Omental fat pad (tissue), 4 donors: ENCODE measurements at places on chromosomes 11 and 22.

GRCh38 chr11:69920345-69921127 lies 101.3 kb upstream of the FGF3 start:
- DNase-seq = no peak

GRCh38 chr11:64851831-64852351 lies 7.4 kb upstream of the CDC42BPG start:
- no peak for DNase-seq

DNA sequence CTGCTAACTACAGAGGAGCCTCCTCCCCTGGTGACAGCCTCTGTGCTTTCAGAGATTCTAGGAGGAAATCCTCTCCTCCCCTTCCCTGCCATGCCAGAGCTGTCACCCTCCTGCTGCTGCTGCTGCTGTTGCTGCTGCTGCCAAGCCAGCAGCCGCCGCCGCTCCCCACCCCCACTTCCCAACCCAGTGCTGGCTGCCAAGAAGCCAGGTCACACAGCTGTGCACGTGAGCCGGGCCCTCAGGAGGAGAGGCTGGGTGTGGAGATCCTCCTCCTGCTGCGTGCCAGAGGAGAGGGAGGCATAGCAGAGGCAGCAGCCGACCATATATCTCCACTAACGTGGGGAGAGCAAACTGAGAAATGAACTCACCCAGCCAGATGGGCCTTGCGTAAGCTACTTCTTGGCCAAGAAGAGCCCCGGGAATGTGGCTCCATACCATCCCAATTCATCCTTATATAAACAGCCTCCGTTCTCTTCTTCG lies 12.4 kb downstream of the CRY2 start:
- DNase-seq = peak; percentile 72

GRCh38 chr11:134822897-134823296 lies 410.9 kb upstream of the B3GAT1 start:
- no peak for DNase-seq

- no peak for DNase-seq
Observed at GRCh38 chr11:62646825-62647608, 604 bp upstream of the GANAB start.

GRCh38 chr11:104075091-104075490 lies 38.7 kb downstream of the DDI1 start:
- DNase-seq = no peak

GRCh38 chr11:12526789-12527188 lies 147.4 kb upstream of the TEAD1 start:
- no peak for DNase-seq

GRCh38 chr11:96116376-96116775 lies 192.5 kb upstream of the MTMR2 start:
- no peak for DNase-seq

GRCh38 chr11:34651551-34651950 lies 30.7 kb downstream of the EHF start:
- no peak for DNase-seq

- DNase-seq = no peak
Observed at GRCh38 chr11:29318134-29318845, 698.5 kb downstream of the KCNA4 start.

GRCh38 chr22:38935023-38935422 lies 22.4 kb upstream of the APOBEC3A start:
- DNase-seq = no peak

GRCh38 chr22:29689880-29690213 lies 30.0 kb upstream of the CABP7 start:
- no peak for DNase-seq

DNA sequence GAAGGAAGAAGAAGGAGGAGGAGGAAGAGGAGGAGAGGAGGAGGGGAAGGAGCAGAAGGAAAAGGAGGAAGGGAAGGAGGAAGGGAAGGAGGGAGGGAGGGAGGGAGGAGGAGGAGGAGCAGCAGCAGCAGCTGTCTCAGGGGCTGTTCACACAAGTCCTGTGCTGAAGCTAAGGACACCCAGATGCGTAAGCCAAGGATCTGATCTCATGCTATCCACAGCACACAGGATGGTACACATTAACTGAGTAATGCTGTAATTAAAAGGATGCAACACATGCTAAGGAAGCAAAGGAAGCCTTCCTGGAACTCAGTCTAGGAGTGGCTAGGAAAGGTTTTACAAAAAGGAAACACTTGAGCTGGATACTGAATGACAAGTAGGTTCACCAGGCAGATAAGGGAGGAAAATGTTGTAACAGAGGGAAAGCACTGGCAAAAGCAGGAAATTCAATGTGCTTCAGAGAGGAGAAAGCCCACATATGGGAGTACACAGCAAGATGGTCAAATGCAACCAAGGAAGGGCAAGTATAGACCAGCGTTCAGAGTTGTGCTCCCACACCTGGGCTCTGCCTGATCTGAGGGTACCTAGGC lies 32.0 kb downstream of the TRIM66 start:
- DNase-seq = no peak

DNA sequence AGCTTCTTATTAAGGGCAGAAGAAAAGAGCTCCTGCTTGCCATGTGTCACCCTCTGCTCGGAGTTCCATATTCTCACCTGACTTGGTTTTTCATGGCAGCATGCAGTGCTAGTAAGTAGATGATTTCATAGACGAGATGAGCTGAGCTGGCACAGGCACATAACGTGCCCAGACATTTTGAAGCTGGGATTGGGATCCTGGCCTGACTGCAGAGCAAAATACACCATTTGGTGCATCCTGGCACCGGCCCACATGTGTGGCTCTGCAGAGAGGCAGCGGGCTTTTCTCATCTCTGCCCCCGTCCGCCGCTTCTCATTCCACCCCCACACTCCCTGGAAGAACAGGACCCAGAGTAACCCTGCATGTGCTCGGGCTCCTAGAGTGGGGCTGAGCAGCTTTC lies 24.8 kb downstream of the FAM118A start:
- no peak for DNase-seq

DNA sequence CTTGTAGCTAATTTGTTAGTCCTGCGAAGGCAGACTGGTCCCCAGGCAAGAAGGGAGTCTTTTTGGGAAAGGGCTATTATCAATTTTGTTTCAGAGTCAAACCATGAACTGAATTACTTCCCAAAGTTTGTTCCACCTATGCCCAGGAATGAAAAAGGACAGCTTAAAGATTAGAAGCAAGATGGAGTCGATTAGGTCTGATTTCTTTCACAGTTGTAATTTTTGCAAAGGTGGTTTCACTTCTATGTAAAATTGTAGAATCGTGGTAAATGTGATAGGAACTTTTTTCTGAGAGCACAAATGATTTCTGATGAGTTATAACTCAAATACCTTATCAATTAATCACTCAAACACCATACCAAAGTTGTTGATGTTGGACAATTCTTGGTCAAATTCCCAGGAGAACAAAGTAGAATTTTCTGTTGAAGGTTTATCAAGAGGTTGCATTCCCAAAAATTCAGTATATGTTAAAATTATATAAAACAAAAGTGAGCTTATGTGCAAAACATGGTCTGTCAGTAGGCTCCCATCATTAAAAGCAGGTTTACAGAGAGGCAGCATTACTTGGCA lies 2.9 kb upstream of the CTSC start:
- DNase-seq = no peak

- peak; percentile 6 for DNase-seq
Observed at GRCh38 chr11:77081381-77081851, 14.6 kb downstream of the CAPN5 start.

GRCh38 chr11:75516886-75517285 lies 8.9 kb downstream of the GDPD5 start:
- no peak for DNase-seq

DNA sequence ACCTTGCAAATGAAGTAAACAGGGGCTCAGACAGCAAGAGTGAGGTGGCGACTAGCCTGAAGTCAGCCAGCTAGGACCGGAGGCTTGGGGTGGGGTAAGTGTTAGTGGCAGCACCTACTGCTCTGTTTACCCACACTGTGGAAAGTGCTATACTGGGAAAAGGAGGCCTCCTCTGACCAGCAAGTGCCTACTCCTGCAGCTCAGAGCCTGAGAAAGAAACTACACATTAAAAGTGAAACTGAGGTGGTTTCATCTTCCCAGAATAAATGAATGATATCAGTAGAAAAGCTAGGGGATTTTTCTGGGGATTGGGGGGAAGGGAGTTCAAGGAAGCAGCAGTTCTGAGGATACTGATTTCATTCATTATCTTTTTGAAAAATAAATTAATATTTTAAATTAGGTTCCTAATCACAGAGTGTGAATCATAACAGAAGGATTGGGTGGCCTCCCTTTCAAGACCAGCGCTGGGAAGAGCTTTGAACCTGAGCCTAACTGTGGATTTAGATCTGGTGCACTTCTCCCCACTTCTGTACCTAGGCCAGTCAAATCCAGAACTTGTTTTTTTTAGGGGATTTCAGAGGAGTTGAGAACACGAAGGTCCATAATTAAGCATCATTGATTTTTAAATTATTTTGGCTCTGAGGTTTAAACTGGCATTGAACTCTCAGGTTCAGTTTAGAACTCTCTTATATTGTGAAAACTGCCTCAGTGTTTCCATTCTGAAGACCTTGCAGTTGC lies 48.1 kb upstream of the GRAMD1B start:
- no peak for DNase-seq

DNA sequence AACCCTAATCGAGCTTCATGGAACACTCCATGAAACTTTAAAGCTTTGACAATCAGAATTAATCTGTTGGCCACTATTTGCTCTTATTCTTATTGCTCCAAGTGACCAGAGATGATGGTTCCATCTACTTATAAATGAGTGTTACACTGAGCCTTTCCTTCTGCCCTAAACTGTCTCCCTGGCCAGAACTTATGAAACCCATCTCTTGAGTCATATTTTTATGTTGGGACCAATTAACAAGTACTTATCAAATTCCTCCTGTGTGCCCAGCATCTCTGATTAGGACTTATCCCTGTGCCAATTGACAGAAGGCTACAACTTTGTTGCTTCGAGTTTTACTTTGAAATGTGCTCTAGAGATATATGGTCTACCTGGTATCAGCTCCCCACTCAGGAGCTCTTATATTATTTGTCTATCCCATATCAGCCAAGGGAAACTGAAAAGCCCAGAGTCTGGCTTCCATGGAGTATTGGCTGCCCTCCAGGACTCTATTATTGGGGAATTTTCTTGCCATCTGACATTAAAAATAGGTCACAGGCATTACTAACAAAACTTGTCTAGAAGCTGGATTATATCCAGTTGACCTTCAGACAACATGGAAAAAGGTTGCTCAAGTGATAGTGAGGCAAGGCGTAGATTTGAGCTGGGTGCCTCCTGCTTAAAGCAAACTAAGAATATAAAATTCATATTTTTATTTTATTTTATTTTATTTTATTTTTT lies 8.8 kb downstream of the KREMEN1 start:
- no peak for DNase-seq

DNA sequence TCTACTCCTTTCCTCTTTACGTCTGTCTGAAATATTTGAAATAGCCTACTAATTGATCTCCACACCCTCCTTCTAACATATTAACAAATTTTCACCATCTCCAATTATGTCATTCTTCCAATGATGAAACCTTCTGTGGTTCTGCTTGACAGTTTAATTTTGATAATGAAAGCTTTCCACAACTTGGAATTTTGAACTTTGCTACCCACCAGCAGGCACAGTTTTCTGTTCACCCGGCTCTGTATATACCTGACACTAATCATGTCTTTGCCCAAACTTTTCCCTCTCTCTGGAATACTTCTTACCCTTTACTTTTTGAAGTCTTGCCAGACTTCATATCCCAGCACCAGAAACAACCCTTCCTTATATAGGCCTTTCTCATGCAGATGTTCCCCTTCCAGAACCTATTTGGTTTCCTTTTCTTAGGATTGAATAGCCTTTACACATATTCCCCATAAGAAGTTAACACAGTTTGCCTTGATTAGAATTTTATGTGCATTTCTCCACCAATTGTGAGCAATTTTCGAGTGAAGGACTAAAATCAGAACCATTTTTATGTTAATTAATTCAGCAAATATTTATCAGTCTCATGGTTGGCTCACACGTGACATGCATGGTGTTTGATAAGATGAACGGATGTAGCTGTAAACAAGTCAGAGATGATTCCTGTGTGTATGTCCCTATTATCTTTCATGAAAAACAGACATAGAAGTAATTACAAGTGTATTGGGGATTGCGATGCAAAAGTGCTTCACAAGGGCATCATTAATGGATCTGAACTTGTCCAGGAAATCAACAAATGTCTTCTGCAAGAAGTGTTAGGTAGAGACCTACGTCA lies 173.4 kb downstream of the ARHGAP42 start:
- DNase-seq = no peak

- no peak for DNase-seq
Observed at GRCh38 chr11:116871248-116871647, 33.8 kb upstream of the APOA1 start.

DNA sequence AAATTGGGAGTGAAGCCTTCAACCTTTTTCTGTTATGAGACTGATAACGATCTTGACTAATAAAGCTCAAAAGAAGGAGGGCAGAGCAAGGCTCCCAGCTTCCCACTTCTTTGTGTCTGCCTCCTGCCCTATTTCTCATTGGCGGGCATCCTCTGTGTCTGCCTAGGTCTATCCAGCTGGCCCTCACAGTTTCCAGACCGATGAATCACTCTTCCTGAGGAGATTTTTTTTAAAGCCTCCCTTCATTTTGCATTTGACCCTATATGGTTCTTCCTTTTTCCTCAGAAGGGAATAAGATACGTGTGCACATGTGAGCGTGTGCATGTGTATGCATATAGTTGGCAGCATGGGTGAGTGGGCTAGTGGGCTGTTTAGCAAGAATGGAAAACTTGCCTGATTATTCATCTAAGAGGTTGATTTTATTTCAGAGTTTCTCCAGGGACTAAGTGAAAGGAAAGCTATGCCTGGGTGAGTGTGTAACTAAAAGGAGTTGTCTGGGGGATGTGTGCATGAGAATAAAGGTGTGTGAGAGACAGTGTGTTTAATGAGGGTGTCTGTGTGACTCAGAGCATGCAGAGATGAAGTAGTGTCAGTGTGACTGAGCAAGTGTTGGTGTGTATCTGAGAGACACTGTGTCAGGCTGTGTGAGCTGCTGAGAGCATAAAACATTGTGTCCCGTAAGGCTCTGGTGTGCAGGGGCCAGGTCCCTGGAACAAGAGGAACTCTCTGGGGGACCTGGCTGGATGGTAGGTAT lies 12.2 kb downstream of the PHLDB1 start:
- DNase-seq = no peak

GRCh38 chr11:8373519-8374432 lies 110.1 kb upstream of the LMO1 start:
- no peak for DNase-seq

GRCh38 chr11:129743112-129743815 lies 72.4 kb upstream of the TMEM45B start:
- no peak for DNase-seq

- no peak for DNase-seq
Observed at GRCh38 chr11:29093416-29094120, 923.3 kb downstream of the KCNA4 start.

DNA sequence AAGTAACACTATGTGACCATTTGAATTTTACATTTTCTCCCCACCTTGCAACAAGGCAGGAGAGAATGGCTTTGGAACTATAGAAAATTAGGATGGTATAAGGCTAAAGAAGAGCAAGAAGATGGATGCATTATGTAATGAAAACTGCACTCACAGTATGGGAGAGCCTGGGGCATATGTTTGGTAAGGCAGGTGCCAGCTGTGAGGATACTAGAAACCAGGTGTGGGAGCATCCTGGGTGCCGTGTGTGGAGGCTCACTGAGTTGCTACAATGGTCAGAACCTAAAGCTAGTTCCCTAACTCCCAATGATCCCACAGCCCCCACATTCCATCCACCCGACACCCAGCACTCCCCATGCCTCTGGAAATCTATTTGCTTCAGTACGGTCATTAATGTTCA lies 42.9 kb downstream of the UBASH3B start:
- DNase-seq = no peak
